ENCODE measurements at places on chromosomes 4 and X.

GRCh38 chr4:40656201-40656863 lies 26.7 kb upstream of the RBM47 start:
- DNase-seq: no peak

GRCh38 chr4:23889391-23889790 lies 456 bp downstream of the PPARGC1A start:
- no peak for DNase-seq

GRCh38 chrX:3815896-3816664 lies 102.6 kb upstream of the PRKX start:
- peak; percentile 19 for DNase-seq

GRCh38 chr4:124505211-124505610 lies 207.3 kb downstream of the ANKRD50 start:
- no peak for DNase-seq

DNA sequence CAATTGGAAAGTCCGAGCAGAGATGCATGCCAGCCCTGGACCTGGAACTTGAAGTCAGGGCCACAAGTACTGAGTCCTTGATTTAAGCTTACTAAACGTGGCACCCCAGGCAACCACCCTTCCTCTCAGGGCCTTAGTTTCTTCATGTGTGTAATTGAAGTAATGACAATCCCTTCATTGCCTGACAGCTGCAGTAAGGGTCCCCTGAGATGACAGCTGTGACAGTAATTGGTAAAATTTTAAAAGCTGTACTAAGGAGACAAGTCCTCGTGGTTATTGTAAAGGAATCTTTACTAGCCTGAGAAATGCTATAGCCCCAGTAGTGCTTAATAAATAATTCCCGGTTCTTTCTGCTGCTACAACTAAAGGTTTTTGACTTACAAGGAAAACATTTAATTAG lies 175.1 kb upstream of the RADX start:
- DNase-seq: no peak

- DNase-seq: no peak
Measured at GRCh38 chr4:102139132-102139573, 206.1 kb downstream of the SLC39A8 start.

GRCh38 chr4:155565330-155565729 lies 101.3 kb upstream of the GUCY1A1 start:
- DNase-seq: no peak

DNA sequence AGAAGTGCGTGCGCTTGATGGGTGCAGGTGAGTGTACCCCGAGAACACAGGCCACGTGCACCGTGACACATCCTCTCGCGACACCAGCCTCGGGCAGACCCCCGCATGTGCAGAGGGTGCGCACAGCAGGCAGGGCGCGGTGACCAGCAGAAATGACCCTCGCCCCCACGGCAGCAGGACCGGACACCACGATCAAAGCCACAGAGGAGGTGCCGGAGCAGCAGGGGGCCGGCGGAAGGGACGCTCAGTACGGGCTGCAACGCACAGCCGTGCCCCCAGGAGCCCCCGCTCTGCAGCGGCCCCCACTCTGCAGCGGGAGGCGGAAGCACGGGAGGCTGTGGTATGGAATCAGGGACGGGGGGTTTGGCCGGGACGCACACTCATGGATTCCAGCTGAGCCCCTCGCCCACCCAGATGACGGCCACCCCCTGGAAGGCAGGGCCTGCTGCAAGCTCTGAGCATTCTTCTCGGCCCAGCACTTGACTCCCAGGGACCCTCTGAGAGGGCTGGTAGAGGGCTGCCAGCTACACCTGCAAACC lies 17.1 kb downstream of the PPP2R3B start:
- no peak for DNase-seq

DNA sequence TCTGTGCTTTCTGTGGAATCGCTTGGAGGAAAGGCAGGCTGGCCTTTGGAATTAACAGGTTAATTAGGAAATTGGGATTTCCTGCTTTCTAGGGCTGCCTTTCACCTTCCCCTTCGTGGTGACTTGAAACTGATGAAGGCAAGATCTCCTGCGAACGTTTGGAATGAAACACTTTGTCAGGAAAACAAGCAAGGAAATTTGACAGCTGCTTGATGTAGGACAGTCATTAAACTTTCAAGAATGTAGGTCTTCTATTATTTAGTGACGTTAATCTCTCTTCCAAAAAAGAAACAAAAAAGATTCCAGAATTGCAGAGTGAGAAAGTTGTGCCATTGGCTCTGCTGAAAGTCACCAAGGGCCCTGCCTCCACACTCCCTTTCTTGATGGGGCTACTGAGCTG lies 155.7 kb upstream of the SCML1 start:
- DNase-seq: no peak

DNA sequence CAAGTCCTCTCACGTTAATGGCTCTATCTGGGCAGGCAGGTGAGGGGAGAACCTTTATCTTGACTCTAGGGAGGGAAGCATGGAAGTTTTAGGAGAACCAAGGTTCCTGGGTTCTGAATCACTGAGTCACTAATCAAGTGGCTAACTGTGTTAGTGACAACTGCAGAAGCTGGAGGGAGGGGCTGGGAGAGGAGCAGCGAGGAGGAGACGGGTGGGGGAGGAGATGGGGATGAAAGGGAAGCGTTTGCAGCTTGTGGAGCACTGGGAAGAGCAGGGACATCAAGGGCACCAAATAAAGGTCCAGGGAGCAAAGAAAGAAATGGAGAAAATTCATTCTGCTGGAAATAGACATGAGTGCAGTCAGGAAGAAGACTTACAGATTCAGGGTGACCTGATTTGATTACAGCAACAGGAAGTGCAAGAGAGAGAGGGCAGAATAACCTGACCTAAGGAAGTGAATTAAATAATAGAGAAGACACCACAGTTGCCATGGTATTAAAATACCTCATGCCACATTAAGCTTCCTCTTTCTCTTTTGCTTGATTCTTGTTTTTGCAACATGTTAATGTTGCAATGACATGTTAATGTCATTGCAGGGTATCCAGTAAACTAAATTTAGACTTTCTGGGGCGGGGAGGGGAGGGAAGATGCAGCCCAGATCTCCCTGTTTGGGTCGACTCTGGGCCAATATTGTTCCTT lies 4.5 kb upstream of the SETD7 start:
- DNase-seq: no peak

DNA sequence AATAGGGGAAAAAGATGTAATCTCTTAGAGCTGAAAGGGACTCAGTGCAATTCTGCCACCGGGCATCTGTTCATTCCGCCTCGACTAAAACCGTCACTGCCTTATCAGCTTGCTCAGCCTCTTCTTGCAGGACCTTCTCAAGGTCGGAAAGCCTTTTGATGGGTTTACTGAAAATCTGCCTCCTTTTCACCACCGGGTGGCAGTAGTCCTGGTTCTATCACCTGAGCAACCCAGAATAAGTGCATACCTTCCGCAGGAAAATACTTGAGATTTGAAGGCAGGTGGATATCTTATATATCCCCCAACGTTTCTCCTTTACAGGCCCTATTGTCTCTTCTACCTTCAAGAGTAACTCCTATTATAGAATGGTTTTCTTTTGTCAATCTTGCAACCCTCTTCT lies 103.4 kb upstream of the PAK3 start:
- peak; percentile 17 for DNase-seq

GRCh38 chrX:16558489-16558888 lies 91.5 kb upstream of the S100G start:
- DNase-seq: no peak

GRCh38 chr4:102572452-102572851 lies 71.3 kb downstream of the NFKB1 start:
- DNase-seq: no peak

DNA sequence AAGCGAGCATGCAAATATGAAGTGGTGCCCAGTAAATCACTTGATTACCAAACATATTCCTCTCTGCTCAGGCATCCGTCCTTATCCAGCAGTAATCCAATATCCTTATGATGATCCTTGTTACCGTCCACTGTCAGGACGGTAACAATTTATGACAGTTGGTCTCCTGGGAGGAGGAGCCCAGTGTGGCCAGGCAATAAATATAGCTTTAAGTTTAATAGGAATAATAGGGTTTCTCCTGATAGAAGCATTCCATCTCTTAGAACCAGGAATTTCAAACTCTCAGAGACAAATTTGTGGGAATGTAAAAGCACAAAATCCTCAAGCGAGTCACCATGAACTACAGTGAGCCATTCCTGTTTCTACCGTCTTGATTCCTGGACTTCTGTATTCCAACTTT lies 171.2 kb upstream of the IL15 start:
- no peak for DNase-seq

All from activated CD4-positive, alpha-beta T cell treated with anti-CD3 and anti-CD28 coated beads for 4 hours (primary cell).